ENCODE measurements at places on chromosomes 6 and 20.

- DNase-seq: no peak
These were observed 14.7 kb upstream of the SRC start for GRCh38 chr20:37331060-37331857.

- no peak for DNase-seq
These were observed 43.3 kb downstream of the SNX5 start for GRCh38 chr20:17925141-17925939.

DNA sequence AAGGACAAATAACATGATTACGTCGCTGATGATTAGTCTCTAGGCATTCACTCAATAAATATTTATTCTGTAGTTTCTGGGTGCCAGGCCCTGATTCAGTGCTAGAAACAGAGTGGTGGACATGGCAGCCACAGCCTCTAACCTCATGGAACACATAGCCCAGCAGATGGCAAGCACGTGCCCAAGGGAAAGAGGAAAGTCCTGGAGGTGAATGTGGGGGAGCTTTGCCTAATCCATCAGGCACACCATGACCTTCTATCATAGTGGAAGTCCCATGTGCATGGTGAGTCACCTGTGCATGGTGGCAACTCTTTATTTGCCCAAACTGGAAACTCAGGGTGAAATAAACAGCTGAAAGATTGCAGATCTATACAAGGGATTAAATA lies 143.0 kb upstream of the TNFAIP3 start:
- no peak for DNase-seq

- DNase-seq: no peak
These were observed 28.1 kb downstream of the ALDH8A1 start for GRCh38 chr6:134921721-134922261.

DNA sequence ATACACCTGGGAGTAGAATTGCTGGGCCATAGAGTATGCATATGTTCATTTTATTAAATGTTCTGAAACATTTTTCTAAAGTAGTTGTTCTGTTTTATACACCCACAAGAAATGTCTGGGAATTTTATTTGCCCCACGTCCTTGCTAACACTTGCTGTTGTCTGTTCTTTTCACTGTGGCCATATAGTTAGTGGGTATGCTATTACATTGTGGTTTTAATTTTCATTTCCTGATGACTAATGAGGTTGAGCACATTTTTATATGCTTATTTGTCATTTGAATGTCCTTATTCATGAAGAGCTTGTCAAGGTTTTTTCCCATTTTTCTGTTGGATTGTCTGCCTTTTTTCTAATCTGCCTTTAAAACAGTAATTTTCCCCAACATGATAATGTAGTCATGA lies 41.5 kb upstream of the TGM3 start:
- no peak for DNase-seq

DNA sequence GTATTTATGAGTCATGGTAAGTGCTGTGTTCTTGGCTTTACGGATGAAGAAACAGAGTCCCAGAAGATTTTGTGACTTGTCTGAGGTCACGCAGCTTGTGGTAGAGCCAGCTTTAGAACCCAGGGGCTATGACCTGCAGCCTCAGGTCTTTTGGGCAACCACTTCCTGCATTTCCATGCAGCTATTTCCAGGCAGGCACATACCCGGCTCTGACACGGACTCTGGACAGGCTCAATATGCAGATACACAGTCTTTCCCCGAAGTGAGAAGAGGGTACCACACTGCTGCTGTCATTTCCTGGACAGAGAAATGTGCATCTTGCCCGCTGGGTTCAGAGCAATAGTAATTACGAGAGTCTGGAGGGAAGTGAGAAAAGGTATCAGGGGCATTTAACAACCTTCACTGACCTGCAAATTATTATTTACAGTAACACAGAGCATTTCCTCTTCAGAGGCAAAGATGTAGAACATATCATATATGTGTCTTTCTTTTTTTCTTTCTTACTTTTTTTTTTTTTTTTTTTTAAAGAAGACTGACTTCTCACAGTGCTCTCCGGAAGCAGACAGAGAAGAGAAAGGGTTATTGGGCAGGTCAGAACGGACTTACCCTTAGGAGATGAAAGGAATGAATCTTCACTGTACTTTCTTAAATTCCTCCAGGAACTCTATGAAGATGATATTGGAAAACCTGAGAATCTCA lies 185.1 kb downstream of the CLIC5 start:
- DNase-seq: no peak

- DNase-seq: no peak
These were observed 121.3 kb upstream of the BCLAF1 start for GRCh38 chr6:136411025-136411325.

DNA sequence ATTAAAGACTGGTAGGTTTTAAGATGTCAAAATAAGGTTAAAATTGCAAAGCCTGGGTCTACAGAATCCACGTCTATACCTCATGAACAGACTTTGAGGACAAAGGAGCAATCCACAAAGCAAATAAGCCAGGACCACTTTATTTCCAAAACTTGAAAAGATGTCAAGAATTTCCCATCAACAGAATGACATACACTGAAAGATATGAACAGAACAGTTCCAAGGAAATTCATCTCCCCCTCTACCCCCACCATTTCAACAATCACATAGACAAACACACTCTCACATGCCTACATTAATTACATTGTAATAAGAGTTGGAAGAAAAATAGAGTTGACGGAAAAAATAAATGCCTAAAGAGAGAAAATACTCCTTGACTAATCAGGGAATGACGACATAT lies 45.2 kb upstream of the NHSL1 start:
- no peak for DNase-seq

DNA sequence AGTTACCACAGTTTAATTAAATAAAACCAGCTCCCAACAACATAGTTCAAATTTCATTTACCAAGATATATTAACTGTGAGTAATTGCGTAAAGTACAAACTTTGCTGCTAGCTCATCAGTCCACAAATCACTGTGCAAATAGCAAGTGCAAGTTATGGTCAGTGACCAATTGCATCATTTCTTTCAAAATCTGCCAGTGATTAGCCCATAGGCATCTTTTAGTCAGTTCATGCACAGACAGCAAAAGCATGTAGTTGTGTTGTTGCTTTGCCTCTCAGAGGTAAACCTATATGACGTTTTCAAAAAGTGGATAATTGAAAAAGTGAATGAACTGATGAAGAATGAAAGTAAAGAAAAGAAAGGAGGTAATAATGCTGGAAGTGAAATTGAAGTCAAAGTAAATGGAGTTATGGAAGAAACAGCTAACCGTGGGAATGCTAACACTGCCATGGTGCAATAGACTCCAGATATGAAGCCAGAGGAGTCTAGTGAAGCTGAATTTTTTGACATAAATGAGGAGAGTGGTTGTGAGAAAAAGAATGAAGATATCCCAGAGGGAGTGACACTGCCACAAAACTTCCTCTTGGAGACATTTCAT lies 36.5 kb downstream of the ENPP1 start:
- DNase-seq: no peak

DNA sequence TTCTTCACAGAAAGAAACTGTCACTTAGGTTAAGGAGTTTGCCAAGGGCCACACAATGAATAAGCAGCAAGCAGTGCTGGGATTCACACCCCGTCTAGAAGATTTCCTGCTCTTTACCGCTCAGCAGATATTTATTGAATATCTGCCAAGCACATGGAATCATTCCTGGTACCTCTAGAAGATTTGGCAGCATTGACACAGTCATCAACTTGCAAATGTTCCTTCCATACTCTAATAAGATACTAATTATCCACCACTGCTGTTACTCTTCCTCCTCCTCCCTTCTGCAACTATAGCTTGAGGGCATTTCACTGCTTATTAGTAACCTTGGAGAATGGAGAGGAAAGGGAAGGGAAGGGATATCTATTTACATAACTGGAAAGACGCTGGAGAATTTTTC lies 13.0 kb downstream of the MOXD1 start:
- DNase-seq: no peak

DNA sequence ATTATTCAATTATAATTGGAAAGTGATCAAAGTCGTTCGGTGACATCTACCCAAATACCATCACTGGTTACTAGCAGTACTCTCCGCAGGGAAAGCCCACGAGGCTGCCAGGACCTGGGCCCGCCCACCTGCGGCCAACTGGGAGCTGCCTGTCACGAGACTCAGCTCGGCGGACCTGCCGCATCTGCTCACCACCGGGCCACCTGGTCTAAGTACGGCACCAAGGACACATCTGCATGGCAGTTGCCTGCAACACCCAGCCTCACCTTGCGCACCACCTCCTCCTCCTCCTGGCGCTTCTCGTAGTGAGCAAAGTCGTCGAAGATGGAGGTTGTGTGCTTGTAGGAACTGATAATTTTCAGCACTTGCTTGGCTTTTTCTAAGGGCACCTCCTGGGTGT lies 13.9 kb downstream of the YTHDF1 start:
- no peak for DNase-seq

GRCh38 chr6:33840048-33840926 lies 36.5 kb upstream of the MLN start:
- DNase-seq: peak; percentile 94

- no peak for DNase-seq
These were observed 25.4 kb downstream of the ZNF311 start for GRCh38 chr6:28979679-28980078.

DNA sequence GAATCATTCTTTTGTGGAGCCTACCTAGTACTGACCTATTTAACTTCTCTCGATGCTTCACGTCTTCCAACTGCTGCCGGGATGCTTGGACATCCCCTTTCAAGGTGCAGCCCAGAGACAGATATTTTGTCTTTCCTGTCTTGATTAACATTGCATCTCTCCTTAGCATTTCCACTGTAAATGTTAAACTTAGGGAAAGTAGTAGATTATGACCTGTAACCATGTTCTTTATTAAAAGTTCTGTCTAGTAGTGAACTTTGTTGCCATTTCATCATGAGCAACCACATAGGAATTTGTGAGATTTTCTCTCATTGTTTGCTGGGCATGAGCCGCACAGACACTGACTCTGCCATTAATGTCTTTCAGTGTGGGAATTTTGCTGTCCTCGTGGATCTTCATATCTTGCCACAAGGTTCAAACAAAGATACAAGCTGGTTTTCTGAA lies 117.9 kb downstream of the JAG1 start:
- peak; percentile 46 for DNase-seq

- DNase-seq: no peak
These were observed 382.5 kb downstream of the TAF4 start for GRCh38 chr20:61682996-61683681.

DNA sequence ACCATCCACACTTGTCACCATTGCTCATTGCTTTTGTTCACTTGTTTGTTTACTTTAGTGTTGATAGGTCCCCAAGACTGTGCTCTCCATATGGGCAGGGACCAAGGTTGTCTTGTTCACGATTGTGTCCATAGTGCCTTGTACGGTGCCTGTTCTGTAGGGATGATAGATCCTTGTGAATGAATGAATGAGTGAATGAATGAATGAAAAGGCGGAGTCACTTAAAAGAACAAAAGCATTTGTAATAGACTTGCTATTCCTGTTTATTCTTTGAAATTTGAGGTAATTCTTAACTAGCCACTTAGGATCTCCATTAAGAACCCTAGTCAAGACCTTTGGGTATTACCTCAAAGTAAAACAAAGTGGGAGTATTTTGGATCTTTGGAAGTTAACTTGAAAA lies 47.0 kb downstream of the UTRN start:
- DNase-seq: no peak

DNA sequence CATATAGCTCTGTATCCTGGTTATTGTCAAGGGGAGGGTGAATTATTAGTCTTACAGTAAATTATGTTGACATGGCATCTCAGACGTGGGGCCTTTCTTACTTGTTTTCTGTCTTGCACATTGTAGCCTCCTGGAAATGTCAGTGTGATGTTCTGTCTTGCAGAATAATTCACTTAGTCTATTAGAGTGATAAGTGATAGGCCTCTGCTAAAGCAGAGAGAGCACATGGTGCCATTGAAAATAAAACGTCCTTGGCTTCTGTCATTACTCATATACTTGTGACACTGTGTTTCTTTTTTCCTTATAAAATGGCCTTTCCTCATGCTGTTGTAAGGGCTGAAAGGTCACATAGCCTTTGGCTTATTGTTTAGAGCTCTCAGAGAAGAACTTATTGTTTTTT lies 531.0 kb downstream of the EPM2A start:
- DNase-seq: no peak

- DNase-seq: no peak
These were observed 94.5 kb upstream of the BTN3A2 start for GRCh38 chr6:26270486-26270861.

DNA sequence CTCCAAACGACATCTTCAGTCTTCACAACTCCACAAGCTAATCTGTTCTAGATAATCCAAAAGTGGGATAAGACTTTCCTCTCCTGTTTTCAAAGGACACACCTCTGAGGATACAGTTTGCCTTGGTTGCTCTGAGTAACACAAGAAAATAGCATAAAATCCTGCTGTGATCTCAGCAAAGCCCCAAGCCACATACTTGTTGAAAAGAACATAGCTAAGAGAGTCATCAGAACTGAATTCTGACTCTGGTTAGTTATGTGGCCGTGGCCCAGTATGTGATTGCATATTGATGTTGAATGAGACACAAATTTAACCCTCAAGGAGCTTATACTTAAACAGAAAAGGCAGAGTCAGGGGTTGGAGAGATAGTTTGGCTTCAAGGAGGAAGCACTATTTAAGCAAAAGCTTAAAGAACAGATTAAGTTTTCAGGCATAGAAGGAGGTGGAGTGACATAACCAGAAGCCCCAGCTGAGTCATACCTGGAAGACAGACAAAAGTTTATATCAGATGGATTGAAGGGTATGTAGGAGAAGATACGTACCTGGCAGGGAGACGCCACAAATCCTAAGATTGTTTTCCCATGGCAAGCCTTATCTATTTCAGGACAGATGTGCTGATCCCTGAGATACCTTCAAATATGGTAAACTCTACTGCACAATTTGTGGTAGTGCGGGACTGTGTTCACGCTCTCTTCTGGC lies 41.2 kb downstream of the OPN5 start:
- no peak for DNase-seq

DNA sequence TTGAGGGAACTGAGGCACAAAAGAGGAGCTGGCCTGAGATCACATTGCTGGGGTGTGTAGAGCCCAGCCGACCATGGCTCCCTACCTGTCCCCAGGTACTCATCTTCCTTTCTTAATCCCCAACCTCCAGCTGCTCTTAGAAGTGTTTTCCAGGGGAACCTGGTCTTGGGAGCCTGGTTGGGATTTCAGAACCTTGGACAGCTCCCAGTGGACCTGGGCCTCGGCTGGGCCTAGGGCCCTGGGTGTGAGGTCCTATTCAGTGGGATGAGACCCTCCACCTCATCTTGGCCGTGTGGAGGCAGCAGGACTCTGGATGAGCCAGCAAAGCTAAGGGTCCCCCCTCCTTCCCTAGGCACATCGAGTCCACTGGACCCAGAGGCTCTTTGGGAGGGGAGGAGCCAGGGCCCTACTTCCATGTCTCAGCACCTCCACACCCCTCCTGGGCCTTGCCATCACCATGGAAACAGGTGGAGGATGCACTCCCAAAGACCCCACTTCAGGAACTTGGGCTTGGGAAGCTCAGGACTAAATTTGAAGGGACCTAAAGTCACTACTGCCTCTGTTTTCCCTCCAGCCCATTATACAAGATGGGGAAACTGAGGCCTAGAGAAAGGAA lies 38.5 kb downstream of the DLGAP4 start:
- peak; percentile 89 for DNase-seq
